CD4-positive, alpha-beta T cell treated with Interleukin-2 at 100 ng/mL for 4 hours (primary cell): ENCODE measurements at places on chromosomes 11 and 22.

DNA sequence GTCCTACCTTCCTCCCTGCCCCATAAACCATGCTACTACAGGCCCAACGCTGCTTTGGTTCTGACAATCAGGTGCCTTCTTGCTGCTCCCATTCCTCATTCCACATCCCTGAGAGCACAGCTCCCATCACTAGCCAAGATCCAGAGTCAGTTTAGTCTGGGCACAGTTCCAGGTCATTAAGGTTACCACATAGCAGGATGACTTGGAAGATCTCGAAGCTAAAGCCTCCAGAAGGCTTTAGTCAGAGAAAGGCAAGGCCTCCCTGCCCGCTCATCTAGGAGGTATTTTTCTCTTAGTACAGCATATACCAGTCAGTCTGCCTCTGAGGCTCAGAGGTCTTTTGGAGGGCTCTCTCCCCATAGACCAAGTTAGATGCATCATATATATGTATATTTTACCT, 30.3 kb downstream of the TRIM66 start:
- DNase-seq, result no peak

- DNase-seq, result no peak
Measured at GRCh38 chr11:125072218-125072960, 9.3 kb downstream of the SLC37A2 start.

- DNase-seq, result peak; percentile 59
Measured at GRCh38 chr11:74726547-74727182, 4.6 kb downstream of the CHRDL2 start.

- no peak for DNase-seq
Measured at GRCh38 chr11:130771708-130772107, 144.6 kb downstream of the SNX19 start.

DNA sequence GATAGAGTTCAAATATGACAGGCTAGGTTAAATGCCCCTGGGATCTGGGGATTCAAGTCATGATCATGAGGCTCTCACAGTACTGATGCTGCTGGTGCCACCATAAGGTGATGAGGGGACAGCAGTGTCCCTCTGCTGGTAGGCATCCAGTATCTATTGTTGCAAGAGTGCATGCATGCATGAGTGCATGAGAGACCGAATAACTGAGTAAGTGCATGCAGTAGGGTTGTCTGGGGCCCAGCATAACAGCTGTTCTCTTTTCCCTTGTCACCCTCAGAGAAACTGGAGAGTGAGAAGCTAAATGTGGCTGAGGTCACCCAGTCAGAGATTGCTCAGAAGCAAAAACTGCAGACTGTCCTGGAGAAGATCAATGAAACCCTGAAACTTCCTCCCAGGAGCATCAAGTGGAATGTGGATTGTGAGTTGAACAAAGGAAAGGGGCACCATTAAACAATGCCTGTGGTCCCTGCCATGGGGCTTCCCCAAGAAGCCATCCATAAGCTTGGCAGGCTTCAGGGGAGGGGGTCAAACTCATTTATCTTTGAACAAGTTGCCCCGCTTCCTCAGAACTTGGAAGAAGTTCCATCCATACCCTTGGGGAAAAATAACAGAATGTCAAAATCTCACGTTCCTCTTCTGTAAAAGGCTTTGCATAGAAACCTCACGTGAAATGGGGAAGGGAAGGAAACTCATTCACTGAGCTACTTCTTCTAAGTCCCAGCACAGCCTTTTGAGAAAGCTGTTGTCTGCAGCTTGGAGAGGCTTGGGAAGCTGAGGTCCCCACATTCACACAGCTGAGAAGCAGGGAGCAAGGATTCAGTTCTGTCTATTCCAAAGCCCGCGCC, 119.0 kb downstream of the PARVA start:
- no peak for DNase-seq

DNA sequence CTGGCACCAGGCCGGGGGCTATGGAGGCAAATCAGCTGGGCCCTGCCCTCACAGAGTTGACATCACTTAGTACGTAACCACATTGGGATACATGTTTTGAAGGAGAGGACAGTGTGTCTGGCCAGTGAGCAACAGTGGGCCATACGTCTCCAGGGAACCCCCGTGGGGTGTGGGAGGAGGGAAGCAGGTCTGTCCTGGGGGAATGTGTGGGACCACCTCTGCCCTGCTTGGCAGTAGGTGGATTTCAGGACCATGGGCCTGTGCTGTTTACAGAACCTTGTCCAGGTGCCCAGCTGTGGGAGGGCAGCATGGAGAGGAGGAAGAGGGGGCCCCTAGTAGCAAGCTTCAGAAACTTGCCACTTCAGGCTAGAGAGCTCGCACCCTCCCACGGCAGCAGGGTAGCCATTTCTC, 21.0 kb downstream of the P2RY2 start:
- DNase-seq, result no peak

DNA sequence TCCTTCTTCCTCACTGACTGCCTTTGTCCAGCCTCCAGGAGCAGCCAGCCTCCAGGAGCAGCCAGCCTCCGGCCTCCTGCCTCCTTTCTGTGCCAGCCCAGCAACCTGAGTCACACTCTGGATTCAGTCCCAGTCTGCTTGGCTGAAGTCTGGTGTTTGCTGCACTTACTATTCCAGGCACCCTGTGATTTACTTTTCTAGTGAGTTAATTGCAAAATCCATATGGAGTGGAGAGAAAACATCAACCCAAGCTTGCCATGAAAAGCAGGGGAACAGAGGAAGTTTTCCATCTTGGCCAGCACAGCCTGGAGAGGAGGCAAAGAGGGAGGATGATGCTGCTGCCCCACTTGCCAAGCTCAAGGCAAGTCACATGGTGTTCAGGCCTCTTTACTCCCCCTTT, 400.5 kb downstream of the TENM4 start:
- no peak for DNase-seq

DNA sequence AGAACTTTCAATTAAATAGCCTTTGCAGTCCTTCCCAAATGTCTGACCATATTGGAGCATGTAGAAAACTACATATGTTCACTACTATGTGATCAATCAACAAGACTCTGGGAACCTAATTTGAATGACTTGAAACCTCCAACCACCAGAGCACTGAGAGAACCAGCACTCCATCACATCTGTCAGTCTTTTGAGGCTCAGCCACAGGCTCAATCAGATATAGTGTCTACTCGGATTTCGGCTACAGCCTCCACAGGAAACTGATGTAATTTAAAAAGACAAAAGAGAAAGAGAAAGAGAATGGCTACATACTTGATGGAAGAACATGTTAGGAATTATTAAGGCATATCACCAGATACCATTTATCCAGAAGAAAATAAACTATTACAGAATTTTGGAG, 859.0 kb downstream of the FAM181B start:
- peak; percentile 35 for DNase-seq

DNA sequence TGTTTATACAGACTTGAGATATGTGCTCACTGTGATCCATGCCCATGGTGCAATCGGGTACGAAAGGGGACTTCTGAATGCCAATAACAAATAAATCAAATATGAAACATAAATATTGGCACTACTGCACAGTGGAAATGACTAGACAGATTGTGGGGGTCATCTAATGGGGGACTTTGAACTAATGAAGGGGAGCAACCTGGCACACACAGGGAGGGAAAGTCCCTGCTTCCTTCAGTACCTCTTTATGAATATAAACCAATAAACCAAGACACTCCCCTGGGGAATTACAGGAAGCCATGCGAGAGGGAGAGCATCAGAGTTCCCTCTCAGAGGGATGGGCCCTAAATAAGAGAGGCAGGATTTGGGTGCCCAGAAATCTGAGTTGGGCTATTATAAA, 21.1 kb downstream of the MIF start:
- DNase-seq, result no peak

GRCh38 chr22:20781272-20781990, 7.5 kb downstream of the SERPIND1 start:
- DNase-seq, result no peak

DNA sequence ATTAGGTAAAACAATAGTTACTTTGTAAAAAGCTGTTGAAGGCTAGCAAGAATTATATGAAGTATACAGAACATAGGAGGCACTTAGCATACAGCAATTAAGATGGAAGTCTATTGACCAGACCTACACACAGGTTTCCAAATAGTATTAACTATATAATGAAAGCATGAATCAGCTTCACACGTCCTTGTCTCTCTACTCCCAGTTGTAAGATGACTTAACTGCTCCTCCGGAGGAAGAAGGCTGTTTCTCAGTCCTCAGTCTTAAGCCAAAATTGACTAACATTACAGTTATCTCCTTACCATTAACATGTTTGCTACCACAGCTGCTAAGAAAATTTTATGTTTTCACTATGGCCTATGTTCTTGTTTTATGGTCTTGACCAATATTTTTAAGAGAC, 24.7 kb downstream of the SIK3 start:
- DNase-seq, result no peak

GRCh38 chr11:66388780-66389386, 17.3 kb upstream of the SLC29A2 start:
- peak; percentile 82 for DNase-seq

- DNase-seq, result no peak
Measured at GRCh38 chr22:23369054-23369685, 188.9 kb downstream of the BCR start.

GRCh38 chr11:4211991-4212390, 117.4 kb downstream of the RRM1 start:
- DNase-seq, result no peak

DNA sequence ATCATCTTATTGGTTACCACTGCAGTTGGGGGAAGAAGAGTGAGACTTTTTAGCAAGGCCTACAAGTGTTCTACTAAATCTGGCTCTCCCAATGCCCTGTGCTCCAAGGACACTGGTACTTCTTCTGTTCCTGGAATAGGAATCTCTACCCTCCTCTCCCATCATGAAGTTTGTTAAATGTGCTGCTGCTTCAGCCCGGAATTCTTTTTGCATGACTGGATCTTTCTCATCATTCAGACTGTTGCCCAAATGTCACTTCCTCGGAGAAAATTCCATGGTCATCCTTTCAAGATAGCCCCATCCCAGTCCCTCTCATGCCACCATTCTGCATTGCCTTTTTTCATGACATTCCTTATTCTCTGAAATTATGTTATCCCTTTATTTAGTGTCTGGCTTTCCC, 400.8 kb downstream of the SOX6 start:
- no peak for DNase-seq

- DNase-seq, result peak; percentile 48
Measured at GRCh38 chr11:726278-727220, 20.5 kb downstream of the EPS8L2 start.

DNA sequence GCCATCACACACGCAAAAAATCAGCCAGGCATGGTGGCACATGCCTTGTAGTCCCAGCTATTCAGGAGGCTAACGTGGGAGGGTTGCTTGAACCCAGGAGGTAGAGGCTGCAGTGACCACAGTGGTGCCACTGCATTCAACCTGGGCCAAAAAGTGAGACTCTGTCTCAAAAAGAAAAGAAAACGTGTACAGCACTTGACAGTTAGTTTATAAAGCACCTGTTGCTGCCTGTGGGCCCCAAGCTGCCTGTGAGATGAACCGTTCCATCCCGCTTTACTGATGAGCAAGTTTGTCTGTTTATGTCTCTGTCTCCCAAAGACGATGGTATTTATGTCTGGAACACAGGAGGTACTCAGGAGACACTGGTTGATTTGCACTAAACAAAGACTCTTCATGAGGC, 1.5 kb upstream of the PRR5 start:
- DNase-seq, result no peak

DNA sequence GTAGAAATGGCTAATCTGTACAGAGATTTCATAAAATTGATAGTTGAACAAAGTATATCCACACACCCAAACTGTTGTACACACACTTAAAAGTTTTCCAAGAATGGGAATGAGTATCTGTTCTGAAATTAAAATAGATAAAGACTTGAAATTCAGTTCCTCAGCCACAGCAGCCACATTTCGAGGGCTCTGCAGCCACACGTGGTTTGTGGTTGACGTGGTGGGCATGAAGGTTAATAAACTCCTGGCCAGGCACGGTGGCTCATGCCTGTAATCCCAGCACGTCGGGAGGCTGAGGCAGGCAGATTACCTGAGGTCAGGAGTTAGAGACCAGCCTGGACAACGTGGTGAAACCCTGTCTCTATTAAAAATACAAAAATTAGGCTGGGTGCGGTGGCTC, 24.0 kb downstream of the TPST2 start:
- peak; percentile 17 for DNase-seq

DNA sequence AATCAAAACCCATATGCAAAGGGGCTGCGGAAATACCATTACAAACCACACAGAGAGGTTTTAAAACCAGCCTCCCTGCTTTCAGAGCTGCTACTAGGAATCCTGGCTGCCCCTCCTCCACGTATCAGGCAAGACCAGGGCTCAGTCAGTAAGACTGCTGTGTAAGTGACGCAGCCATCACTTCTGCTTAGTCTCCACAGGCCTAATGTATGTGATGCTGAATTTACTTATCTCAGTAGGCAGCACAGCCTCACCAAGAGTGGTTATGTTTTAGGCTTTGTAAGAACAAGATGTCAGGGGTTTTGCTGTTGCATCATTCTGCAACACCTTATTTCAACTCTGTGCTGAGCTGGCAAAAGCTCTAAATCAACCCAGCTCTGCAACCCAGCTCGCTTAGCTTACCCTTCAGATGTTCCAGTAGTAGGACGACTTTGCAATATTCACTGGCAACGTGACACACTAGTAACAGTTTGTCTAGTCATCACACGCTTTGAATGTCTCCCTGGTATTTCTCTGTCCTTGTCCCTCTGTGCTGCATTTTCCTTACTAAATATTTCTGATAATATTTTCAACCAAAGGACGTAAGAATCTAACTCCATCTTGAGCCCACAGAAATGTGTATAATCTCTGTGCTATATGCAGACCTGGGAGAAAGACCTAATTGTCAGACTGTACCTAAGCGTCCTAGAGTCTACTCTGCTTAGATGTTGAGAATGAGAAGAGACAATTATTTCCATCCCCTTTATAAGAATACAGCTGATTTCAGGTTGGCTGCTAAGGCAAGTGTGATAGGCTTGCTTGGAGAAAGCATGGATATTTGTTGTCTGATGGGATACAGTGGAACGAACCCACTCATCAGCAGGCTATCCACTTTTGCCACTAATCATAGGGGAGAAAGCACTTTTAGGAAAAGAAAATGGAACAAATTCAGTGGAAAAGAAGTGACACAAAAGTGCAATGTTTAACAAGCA, 72.2 kb downstream of the LARGE2 start:
- DNase-seq, result no peak

- no peak for DNase-seq
Measured at GRCh38 chr11:75126564-75126963, 24.3 kb upstream of the SLCO2B1 start.

DNA sequence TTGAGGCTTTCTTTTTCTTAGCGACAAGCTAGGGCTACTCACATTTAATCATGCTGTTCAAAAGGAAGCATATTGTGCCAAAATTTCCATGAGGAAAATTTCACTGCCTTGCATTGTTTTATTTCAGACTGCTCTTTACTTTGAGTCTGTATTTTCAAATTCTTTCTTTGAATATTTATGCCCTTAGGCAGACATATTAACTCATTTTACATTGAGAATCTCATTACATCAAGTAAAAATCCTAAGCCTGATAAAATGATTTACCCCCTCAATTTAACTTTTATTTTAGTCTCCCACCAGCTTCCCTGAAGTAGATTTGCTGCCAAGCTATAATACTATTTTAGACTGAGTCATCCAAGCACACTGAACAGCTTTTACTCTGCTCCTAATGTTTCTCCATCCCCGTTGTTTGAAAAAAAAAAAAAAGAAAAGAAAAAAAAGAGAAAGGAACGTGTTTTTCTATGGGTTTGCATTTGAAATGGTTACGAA, 189.3 kb upstream of the MTMR2 start:
- DNase-seq, result no peak
